ENCODE measurements at places on chromosomes 2 and 18. TPM values are rescaled to one million over a fixed set of nuclear protein-coding genes. Genes with fewer than 3 reads are reported as not detected.

RFTN2 gene
- not detected for total RNA-seq

TEX44 gene
- not detected for total RNA-seq

GCG gene
- not detected for total RNA-seq

NCKAP5 gene
- 1.2 TPM for total RNA-seq

KCNS3 gene
- total RNA-seq, result 1.1 TPM

LYPD1 gene
- total RNA-seq, result 14.4 TPM

LRRC30 gene
- not detected for total RNA-seq

PLEKHH2 gene
- total RNA-seq, result 2.3 TPM

C2orf80 gene
- total RNA-seq, result not detected

SIX3 gene
- total RNA-seq, result 0.39 TPM

SERPINB10 gene
- not detected for total RNA-seq

STAT4 gene
- total RNA-seq, result 3.9 TPM

TMEM200C gene
- total RNA-seq, result not detected

NT5C1B gene
- total RNA-seq, result not detected

AMER3 gene
- total RNA-seq, result not detected

XRCC5 gene
- total RNA-seq, result 183 TPM

PRKAG3 gene
- not detected for total RNA-seq

CCDC178 gene
- total RNA-seq, result not detected

PLB1 gene
- total RNA-seq, result 1.5 TPM

SERPINB3 gene
- 0.10 TPM for total RNA-seq
